Islet precursor cell (in vitro differentiated cells): ENCODE measurements at places on chromosomes 1 and 21.

DNA sequence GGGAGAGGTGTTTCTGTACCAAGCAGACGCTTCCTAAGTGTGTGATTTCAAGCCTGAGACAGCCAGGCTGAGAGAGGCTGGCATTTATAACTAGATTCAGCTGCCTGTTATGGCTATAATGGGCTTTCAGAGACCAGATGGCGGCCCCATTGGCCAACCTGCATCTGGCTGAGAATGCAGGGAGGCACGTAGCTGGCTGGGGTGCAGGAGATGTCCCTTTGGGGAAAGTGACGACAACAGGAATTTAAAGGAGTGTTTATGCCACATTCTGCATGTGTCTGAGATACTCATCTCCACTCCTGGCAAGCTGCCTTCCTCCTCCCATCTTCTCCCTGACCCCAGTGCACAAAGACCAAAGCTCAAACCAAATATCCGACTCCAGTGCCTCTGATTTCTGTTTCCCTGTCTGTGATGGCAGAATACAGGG, 21.3 kb upstream of the CCDC190 start:
- DNase-seq, result no peak

DNA sequence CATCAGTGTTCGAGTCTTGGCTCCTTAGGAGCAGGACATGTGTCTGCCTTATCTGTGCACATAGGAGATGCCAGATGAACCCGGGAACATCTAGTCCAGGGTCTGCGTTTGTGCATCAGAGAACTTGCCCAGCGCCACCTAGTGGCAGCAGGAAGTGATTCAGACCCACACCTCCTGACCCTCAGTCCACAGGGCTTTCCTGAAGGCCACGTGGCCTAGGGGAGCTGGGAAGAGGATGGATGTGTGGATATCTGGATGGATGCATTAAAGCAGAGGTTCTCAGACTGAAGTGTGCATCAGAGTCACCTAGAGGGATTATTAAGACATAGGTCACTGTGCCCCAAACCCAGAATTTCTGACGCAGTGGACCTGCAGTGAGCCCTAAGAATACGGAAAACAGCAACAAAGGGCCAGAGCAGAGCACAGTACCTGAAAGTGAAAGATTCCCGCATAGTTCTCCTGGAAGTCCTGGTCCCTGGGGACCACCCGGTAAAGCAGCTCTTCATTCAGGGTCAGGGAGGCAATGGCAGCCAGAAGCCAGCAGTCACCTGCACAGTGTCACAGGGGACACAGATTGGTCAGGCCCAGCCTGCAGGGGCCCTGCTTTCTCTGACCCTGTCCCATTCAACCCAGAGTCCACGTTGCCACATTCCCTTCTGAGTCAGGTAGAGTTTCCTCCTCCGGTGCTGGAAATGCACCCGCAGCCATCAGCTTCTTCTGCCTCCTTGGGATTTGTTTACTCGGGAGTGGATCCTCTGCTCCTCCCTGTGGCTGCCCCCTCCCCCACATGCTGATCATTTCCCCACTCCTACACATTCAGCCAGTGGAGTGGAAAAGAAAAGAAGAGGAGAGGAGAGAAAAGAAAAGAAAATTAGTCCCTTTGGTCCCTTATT, 37.0 kb downstream of the CAPN8 start:
- DNase-seq, result peak; percentile 75

DNA sequence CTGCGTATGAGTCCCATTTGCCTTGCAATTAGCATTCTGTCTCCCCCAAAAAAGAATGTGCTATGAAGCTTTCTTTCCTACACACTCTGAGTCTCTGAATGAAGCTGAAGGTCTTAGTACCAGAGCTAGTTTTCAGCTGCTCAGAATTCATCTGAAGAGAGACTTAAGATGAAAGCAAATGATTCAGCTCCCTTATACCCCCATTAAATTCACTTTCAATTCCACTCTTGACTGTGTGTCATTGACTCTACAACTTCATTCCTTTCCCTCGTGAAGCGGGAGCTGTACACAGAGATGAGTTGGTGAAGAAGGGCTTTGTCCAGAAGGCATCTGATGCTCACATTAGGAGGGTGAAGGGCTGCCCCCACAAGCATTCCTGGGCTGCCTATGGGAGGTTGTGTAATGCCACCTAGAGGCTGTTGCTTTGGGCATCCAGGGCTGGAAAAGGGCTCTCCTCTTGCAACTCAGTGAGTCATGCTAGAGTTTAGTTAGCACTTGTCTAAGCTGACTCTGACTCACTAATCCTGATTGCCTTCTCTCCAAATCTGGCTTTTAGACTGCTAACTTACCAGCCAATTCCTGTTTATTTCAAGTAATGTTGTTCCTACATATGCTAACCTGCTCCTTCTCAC, 1.8 kb downstream of the SPRR1B start:
- peak; percentile 71 for DNase-seq

DNA sequence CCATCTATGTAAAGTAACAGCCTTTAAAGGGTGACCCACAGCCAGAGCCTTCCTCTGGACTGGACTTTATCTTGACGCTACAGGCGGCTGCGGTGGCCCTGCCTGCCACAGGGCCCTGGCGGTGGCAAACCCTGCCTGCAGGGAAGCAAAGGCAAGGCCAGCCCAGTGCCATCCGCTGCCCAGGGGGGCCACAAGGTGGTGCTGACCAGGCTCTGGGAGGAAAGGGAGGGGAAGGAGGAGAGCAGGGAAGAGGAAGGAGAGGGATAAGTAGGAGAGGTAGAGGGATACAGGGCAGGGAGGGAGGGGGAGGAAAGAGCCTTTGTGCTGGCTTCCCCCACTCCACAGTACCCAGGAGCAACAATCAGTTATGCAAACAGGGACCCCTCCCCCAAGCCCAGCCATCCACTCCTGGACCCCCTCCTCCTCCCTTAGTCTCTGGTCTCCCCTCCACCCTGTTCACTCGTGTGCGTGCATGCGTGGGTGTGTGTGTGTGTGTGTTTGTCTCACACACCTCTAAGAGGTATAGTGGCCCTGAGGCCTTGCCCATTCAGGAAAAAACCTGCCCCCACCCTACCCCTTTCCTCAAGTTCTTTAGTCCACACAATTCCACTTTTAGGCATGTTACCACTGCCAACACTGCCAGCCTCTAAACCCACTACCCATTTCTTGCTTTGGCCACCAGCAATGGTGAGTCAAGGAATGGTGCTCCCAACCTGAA, 30.3 kb downstream of the SSBP3 start:
- DNase-seq, result no peak

DNA sequence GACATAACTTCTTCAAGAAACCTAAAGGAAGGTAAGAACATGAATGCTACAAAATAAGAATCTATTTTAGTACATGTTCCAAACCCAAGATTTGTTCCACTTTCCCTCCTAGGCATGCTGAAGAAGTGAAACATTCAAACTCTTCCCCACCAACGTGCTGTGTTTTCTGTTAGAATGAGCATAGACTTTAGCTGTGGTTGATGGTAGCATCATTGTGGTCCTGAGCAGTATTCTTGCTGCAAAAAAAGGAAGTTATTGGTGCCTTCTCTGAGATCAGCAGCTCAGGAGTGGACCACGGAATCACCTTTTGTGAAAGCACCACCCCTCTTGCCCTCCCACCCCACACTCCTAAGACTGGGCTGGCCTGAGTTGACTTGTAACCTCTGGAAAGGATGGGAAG, 100.4 kb upstream of the POGK start:
- DNase-seq, result no peak

DNA sequence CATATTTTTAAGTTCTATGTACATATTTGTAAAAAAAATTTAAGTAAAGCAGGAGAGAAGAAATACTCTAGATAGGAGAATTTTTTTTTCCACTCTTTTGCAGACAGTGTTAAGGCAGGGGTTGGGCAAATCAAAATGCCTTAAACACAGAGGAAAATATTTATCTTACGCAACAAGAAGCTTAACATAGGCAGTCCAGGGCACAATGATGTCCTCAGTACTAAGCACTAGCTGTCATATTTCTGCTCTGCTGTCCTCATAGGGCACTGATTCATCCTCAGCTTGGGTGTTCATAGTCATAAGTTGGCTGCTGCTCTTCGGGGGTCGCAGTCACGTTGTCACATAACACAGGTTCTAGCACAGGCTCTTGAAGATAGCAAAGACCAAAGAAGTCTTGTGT, 247.4 kb downstream of the PTBP2 start:
- DNase-seq, result no peak
